ENCODE measurements at places on chromosomes 7 and 10.
A peak's percentile ranks its signal among the peaks of the same experiment; 100 is the strongest.

GRCh38 chr10:44511601-44512000 is 126.7 kb upstream of the CXCL12 start:
- no peak for DNase-seq

- peak; percentile 74 for DNase-seq
Measured at GRCh38 chr7:123655614-123656013, at the start of gene LMOD2. LMOD2 (plus strand) TSS chr7:123655866; CDS start chr7:123655964, 98 bp downstream.

DNA sequence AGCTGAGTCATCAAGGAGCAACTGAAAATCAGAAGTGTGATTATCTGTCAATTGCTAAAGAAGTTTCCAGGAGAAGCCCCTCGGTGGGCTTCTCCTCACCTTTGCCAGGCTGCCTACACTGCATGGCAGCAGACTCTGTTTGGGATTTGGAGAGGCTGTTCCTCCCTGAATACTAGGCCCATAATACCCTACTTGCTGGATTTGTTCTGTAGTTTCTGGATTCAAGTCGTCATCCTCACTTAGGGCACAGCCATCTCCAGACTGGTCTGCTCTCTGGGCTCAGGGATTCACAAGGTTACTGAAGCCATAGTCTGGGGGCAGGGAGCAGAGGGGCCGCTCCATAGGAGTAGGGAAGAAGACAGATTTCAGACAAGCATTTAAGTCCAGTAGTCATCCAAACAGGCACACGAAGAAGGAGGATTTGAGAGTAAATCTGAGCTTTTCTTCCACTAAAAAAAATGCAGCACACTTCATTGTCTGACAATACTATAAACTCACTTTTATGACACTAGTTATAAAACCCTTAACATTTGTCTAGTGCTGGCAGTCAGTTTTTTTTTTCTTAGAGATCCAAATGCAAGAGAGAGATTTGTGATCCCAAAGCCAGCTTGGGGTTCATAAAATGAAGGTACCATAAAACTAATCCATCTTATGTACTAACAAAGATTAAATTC is 723.3 kb downstream of the GRID1 start:
- DNase-seq, result no peak

- DNase-seq, result no peak
Measured at GRCh38 chr7:8149222-8149621, 112.7 kb downstream of the ICA1 start.

DNA sequence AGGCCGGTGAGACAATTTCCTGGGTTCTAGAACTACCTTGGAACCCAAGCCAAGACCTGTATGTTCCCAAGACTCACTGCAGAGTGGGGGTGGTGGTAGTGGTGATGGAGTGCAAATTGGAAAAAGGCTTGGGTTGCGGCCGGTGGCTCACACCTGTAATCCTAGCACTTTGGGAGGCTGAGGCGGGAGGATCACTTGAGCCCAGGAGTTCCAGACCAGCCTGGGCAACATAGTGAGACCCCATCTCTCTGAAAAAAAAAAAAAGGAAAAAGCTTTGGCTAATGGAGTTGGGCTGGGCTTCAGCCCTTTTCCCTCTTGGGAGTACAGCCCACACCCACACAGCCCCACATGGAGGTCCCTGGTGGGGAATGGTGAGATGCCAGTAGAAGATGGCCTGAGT is 4.1 kb downstream of the AP4M1 start:
- no peak for DNase-seq

DNA sequence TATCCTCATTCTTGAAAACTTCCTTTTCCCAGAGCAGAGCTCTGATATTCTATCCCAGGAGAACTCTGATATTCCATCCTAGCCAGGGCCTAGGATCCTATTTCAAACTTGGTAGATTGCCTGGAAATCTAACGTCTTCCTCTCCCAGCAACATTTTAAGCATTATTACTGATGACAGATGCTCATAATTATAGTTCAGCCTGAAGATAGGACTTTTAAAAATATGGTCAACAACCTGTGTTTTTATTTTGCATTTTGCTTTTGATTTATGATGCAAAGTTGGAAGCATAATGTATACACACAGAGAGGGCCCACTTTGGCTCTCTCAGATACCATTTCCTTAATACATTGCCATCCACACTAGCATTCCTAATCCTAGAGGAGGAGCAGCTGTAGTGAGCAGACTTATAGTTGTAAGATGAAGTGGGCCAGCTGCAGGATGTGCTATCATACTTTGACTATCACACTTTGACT is 457.4 kb upstream of the TPK1 start:
- no peak for DNase-seq

DNA sequence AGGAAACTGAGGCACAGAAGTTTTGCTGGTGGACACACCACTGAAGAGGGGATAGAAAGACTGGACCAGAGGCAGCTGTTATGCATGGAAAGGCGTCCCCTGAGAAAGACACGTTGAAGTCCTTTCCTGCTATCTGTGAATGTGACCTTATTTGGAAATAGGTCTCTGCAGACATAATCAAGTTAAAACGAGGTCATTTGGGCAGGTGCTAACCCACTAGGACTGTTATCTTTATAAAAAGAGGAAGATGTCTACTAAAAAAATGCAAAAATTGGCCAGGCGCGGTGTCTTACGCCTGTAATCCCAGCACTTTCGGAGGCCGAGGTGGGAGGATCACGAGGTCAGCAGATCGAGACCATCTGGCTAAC is 31.6 kb downstream of the ELMO1 start:
- no peak for DNase-seq

- DNase-seq, result no peak
Measured at GRCh38 chr10:94288361-94289101, 74.2 kb downstream of the NOC3L start.

DNA sequence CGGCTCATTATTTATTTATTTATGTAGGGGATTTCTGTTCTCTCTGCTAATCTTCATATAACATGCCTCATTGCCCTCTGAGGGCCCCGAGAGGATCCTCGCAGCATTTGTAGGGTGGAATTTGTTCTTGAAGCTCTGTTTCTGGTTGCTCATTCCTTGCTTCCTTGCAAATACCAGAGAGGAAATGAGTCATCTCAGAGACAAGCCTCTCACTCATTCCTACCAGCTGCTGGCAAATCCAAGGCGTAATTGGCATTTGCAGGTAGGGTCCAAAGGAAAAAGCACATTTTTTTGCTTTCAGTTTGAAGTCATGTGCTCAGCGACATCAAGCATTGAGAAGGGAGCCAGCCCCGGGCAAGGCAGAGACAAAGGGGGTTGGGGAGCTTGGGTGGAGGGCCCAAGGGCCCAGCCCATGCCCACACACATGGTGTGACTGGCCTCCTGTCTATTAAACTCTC is 501.6 kb downstream of the GALNT17 start:
- DNase-seq, result no peak

- no peak for DNase-seq
Measured at GRCh38 chr7:43834463-43835251, 34.7 kb downstream of the MRPS24 start.

DNA sequence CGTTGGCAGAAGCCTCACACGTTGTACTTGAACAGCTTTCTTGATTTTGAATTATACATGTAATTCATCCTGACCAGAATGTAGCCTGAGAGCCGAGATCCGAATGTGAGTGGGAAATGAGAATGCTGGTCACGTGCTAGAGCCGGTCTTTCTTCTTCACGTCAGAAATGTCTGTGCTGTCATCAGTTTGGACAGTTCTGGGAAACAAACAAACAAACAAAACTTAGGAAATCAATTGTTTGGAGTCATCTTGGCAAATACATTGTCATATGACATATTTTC is 729.8 kb downstream of the LRMDA start:
- DNase-seq, result no peak

GRCh38 chr10:31646519-31646918 is 282.1 kb downstream of the ARHGAP12 start:
- DNase-seq, result no peak

DNA sequence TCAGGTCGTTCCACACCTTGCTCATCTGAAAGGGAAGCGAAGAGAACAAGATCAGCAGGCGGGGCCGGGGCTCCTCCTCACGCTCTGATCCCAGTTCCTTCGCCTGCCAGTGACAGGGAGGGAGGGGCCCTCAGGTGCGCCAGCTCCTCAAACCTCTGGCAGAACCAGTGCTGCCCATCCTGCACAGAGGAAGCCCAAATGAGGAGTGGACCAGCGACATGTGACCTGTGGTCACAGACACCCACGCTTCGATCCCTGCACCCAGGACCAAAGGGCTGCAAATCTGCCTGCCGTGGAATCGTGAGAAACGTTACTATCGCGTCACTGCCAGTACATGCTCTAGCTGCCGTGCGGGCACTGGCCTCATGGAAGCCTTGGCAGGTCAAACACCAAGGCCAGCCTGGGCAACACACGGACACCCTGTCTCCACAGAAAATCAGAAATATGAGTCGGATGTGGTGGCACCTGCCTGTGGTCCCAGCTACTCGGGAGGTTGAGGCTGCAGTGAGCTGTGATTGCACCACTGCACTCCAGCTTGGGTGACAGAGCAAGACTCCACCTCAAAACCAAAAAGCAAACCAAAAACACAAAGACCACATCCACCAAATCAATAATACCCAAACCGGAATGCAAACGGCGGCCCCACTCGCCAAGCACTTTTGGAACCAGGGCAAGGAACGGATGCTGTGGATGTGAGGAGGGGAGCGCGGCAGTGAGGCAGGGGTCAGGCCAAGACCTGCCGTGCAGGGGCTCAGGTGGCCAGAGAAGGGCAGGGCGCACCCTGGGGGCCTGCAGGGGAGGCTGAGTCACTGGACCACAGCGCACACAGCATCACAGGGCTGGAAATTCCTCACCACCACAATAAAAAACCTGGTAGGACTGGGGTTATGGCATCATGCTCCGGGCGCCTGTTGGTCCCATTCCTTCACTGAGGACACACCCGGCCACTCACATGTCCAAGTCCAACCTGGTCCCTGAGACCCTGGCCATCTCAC is 13.4 kb downstream of the NUDT1 start:
- DNase-seq, result no peak

DNA sequence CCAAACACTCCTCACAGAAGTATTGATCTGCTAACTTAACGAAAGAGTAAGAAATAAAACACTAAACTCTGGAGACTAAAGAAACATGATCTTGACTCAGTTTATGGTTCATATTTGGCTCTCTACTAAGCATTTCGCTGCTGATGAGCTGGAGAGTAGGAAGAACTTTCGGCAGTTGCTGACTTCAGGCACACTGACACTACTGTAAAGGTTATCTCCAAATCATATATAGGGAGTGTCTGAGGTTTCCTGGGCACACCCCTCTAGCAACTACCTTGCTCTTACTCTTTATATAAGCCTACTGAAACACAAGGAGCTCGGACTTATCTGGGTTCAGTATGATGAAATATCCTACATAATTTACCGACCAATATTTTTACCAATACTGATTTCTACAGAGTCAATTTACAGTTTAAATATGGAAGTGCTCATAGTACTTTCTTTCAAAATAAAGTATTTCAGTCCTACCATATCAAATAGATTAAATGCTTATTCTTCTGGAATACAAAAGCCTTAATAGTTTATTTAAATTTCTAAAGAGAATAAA is 39.5 kb downstream of the ERCC6 start:
- no peak for DNase-seq

DNA sequence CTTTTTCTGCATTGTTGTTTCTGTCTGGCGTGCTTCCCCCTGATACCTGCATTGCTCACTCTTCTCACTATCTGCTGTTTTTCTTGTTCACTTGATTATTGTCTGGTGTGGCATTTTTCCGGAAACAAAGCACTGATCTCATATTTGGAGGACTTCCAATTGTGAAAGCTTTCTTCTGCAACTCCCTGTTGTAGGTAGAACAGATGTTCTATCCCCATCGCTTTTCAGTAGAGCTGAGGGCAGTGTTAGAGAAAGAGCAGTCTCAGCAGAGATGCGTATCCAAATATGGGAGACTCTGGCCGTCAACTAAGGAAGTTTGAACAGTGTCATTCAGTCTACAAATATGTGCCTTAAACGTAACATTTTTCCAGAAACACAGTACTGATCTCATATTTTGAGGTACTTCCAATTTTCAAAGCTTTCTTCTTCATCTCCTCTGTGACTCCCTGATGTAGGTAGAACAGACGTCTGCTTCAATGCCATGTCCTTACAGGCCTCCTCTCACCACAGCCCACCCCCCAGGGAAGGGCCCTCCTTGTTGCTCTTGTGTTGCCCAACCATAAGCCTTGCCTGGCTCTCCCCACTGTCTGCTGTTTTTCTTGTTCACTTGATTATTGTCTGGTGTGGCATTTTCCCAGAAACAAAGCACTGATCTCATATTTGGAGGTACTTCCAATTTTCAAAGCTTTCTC is 27.1 kb upstream of the GJD4 start:
- DNase-seq, result no peak

DNA sequence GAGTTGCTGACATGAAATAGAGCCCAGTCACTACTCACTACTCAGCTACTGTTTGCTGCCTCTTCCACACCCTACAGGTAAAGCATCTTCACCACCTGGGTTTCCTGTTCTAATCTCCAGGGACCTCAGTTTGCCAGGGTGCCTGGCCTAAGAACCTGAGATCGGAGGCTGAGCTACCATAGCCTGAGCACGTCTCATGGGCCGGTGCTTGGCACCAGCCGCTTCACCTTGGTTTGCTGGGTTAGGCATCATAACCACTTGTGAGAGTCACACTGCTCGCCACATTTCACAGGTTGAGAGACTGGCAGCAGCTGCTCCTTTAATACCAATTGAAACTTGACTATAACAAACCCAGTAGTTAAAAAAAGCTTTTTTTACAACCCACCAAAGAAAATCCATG is 75.1 kb downstream of the EMX2 start:
- DNase-seq, result no peak

DNA sequence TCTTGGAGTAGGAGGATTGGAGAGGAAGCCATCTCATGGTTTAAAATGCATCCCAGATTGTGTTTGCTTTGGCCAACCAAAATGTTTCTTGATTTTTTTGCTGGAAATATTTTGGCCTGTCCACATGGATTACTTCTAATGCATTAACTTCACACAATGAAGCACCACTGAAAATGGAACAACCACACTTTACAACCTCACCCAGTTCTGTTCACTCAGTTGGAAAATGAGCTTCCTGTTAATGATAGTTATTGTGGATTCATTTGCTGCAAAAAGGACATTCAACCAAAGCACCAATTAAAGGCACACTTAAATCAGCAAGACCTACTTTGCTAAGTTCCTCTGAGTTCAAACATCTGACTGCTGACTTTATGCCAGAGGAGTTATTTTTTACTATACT is 11.3 kb upstream of the A1CF start:
- DNase-seq, result no peak

- DNase-seq, result no peak
Measured at GRCh38 chr7:46577394-46577793, 656.3 kb upstream of the IGFBP3 start.

GRCh38 chr7:26151953-26152781 is at the start of gene NFE2L3:
NFE2L3 (plus strand) TSS chr7:26152198; CDS start chr7:26152499, 301 bp downstream.
- DNase-seq, result peak; percentile 81

DNA sequence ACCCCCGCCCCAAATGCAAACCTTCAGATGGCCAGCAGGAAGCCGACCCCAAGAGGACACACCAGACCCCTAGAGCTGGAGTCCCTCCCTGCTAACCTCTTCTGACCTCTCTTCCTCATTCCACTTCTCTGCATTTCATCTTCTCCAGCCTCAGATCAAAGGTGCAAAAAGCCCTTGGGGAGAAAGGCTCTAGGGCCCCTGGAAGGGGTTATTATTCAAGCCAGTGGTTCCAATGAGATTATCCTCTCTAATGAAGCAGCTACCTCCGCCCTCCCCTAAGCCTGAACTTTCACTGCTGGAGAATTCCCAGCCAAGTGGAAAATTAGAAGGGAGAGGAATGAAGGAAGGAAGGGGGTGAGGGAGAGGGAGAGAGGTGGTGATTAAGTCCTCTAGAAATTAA is 343.9 kb downstream of the PLXNA4 start:
- DNase-seq, result no peak

- no peak for DNase-seq
Measured at GRCh38 chr10:23585666-23586065, 146.8 kb downstream of the OTUD1 start.

- DNase-seq, result no peak
Measured at GRCh38 chr10:49519717-49520116, 19.2 kb downstream of the ERCC6 start.

All from left ventricle myocardium superior (tissue), 1 donor.